Epithelial cell of proximal tubule (primary cell): ENCODE measurements at places on chromosomes 6 and 20.

GRCh38 chr6:134267917-134268361, 50.0 kb downstream of the SGK1 start:
- no peak for DNase-seq

DNA sequence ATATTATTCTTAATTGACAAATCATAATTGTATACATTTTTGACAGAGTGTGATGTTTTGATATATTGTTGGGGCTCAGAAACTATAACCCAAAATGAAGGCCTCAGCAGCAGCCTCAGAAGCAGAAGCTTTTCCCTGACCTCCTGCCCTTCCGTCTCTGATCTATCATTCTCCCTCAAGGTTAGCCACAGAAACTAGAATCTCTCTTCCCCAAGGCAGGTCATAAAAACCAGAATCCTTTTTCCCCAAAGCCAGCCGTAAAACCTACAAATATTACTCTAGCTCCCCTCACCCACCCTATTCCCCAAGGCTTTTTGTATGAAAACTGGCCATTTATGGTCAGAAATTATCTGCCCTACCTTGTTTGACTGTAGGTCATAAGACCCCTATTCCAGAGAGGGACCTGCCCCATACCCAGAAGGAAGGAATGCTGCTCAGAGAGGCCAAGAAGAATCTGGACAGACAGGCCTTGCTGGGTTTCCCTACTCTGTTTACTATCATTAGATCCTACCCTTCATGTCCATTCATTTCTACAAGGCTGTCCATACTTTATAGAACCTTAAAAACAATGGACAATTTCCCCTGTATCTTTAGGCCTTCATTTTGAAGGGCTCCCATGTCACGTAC, 14.5 kb downstream of the OR2B2 start:
- no peak for DNase-seq

DNA sequence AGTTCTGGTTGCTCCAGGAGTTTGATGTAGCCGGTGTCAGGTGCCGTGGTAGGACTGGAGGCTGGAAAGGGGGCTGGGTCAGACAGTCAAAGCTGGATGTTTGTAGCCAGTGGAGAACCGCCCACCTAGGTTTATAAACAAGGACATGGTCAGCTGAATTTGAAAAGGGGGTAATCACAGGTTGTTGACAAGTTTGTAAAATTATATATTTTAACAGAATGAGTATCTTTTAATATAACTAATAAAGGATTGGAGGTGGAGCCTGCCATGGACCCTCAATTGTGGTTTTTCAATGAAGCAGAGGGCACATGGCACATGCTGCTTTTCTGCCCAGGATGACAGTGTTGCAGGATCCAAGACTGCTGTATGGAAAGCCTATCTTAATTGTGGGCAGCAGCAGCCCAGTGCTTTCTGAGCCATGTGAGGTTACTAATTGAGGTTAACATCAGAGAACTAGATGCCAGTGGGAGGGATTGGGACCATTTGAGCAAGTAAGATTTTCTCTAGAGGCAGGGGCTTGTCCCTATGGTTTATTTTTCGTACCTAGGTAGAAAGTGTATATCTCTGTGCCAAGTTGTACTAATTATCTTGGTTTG, 9.7 kb downstream of the HECA start:
- DNase-seq: no peak

DNA sequence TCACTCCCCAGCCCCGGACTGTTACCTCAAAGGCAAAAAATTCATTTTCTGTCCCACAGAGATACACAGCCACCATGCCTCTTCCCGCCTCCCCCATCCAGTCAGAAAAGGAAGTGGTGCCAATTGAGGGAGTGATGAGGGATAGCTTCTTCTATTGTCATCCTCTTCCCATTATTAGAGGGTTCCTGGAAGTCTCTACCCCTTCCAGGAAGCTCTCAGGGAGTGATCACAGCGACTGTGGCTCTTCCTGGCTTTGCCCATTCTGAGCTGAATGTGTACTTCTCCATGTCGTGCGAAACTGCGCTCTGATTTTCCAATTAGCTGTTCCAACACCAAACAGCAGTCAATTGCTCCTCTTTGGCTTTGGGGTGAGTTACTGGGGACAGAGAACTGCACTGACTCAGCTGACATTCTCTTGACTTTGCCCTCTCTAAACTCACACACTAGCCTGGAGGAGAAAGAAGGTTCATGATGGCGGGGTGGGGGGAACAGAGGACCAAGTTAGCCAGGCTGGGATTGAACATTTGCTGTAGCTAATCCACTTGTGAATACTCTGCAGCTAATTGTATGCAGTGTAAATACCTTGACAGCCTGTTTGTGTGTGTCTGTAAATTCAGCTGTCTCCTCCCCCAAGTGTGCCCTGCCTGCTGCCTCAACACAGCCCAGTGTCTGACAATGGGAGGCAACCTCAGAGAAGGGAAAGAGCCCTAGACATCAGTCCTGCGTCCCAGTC, 2.4 kb upstream of the MDGA1 start:
- DNase-seq: no peak

DNA sequence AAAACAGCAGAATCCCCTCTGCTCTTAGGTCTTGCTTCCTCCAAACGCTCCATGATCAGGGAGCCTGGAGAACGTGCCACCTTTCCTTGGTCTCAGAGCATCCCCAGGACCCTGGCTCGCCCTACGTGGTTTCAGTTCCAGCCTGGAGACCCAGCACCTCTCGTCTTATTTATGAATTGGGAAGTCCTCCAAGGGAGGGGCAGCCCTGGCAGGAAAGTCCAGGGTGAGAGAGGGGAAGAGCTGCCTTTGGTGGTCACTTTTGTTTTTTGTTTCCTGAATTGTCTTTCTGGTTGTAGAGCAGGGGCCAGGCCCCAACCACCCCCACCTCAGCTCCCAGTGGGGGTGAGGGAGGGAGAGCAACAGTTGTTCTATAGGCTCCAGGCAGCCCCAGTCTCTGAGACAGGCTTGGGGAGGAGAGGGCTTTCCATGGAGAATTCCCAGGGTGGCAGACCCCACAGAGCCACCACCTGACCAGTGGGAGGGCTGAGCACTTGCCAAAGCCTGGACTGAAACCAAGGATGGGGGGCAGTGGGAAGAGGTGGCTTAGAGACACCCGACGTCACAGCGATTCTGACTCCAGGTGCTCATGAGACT, 88.8 kb downstream of the PRND start:
- no peak for DNase-seq

- DNase-seq: no peak
These were observed 440.6 kb upstream of the SLC35B3 start for GRCh38 chr6:8875986-8876385.

DNA sequence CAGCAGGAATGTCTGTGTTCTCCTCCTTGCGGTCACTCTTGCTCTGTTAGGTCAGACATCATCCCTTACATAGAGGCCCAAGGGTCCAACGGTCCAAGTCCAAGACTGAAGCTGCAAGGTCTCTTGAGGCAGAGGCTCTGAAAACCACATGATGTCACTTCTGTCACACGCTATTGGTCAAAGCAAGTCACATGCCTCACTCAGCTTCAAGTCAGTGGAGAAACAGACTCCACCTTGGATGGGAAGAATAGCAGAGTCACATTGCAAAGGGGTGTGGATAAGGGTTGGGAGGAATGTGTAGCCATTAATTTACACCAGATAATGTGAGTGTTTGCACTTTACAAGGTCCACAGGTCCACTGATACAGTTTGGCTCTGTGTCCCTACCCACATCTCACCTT, 17.5 kb downstream of the SLC52A3 start:
- no peak for DNase-seq

DNA sequence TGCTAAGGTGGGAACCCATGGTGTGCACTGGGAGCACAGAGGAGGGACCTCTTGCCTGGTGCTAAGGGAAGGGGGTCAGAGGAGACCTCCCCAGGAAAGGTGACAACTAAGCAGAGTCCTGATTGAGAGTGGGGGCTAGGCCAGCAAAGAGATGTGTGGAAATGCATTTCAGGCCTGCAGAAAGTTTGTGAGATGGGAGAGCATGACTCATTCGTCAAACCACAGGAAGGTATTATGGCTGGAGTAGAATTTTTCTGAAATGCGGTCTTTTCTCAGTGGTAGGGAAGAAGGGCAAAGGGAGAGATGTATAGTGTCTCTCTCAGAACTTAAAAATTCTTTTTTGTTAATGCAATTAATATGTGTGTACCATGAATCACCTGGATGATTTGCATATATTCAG, 23.6 kb upstream of the EDN1 start:
- DNase-seq: no peak

DNA sequence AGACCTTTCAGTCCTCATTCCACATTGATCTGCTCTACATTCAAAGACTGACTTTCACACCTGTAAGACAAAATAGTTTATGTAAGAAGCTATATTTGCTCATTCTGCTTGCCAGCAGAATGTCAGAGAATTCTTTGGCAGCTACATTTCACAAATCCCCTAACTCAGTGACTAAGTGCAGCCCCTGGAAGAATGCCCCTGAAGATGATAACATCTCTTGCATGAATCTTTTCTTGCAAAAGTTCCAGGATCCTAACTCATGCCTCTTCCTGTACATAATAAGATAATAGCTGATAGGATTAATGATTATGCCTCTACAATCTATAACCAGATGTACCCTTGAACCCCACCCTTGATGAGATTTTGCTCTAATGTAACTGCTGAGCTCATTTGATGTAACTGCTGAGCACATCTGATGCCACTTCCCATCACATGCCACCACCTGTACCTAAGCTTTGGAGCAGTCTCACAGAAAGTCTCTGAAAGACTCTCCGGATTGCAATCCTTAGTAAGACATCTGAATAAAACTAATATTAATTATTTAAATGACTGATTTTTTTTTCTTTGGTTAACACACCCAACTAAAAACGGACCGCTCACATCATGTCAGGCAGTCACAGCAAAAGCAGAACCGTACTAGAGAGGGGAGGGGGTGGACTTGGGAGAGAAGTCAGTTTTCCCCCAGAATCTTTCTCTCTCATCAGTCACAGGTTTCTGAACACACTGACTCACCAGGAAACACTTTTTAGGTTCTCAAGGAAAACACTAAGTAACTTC, 684 bp upstream of the DNAH8 start:
- DNase-seq: no peak

DNA sequence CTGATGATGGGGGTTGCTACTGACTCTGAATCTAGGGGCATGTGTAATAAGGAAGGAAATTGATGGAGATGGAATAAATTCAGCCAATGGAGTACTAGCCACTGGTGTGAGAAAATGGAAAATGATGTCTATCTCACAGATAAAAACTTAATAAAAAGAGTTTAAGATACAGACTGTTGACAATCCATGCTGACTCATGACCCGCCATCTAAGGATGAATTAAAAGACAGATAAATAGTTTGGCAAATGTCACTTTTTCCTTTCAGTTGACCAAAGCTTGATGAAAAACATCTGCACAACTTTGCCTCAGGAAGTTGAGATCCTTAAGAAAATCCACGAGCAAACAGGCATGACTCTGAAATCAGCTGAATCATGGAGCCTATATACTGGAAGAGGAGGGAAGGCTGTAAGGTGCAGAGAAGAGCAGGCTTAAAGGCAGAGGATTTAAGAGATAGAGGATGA, 82.6 kb upstream of the BMP5 start:
- DNase-seq: no peak
